MG63 (cell line): ENCODE measurements at places on chromosomes 12 and 14. TPM values are rescaled to one million over a fixed set of nuclear protein-coding genes. Genes with fewer than 3 reads are reported as not detected.

DNA sequence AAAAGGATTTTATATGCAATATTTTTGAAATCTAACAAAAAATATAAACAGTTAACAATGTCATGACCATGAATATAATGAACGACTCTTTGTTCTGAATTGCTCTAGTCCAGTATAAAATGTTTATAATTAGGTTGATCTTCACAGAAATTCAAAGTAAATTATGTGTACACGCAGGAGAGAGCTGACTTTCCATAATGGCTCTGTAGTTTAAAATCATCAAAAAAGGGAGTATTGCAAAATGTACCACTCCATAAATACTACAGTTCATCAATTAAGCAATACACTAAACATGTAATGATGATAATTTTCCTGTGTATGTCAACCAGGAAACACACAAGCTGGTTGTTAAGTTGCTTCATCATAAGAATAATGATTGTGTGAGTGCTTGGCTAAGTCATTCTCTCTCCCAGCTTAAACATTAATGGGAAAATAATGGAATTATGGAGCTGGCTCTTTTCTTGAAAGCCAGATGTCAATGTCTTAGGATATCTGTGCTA lies 189.5 kb upstream of the PLEKHG7 start:
- DNase-seq: no peak

DNA sequence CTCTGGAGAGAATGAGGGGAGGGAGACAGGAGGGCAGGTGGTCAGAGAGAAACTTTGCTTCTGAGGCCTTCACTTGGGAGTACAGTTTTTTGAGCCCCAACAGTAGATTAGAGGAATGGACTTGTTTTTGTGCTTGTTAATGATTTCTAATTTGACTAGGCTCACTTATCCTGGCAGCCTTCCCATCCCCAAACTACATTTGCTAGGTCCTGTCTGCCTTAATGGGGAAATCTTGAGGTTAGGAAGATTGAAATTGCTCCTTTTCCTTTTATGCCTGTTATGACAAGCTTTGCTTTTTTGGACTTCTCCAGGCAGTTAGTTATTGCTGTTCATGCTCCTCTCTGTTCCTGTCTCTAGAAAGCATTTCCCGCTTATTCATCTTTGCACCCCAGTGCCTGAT lies 37.7 kb downstream of the SYNE2 start:
- no peak for DNase-seq

- DNase-seq: no peak
Measured at GRCh38 chr14:90996967-90997366, 63.5 kb downstream of the RPS6KA5 start.

- DNase-seq: no peak
Measured at GRCh38 chr12:13724136-13724535, 257.3 kb downstream of the GRIN2B start.

GRCh38 chr12:115374480-115375185 lies 690.7 kb upstream of the TBX3 start:
- no peak for DNase-seq

DNA sequence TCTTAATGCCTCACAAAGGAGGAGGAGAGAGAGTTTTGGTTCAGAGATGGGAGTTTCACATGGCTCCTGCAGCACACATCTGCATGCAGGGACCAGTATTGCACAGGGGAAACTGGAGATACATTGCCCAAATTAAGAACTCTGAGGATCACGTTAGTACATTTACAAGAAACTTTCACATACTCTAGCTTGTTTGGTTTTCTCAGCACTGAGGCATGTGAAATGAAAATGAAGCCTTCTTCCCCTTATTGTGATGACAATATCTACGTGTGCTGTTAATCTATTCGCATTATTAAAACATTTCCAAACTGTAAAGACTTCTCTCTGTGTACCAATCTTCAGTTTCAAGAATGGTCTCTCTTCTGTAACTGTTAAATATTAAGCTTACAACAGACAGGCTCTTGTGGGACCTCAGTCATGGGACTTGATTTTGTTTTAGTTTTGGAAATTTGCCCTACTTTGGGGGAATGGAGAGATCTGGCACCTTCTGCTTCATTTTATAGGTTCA lies 124.7 kb downstream of the DAAM1 start:
- no peak for DNase-seq

GRCh38 chr12:50355365-50355764 lies 41.0 kb downstream of the FAM186A start:
- DNase-seq: no peak

DNA sequence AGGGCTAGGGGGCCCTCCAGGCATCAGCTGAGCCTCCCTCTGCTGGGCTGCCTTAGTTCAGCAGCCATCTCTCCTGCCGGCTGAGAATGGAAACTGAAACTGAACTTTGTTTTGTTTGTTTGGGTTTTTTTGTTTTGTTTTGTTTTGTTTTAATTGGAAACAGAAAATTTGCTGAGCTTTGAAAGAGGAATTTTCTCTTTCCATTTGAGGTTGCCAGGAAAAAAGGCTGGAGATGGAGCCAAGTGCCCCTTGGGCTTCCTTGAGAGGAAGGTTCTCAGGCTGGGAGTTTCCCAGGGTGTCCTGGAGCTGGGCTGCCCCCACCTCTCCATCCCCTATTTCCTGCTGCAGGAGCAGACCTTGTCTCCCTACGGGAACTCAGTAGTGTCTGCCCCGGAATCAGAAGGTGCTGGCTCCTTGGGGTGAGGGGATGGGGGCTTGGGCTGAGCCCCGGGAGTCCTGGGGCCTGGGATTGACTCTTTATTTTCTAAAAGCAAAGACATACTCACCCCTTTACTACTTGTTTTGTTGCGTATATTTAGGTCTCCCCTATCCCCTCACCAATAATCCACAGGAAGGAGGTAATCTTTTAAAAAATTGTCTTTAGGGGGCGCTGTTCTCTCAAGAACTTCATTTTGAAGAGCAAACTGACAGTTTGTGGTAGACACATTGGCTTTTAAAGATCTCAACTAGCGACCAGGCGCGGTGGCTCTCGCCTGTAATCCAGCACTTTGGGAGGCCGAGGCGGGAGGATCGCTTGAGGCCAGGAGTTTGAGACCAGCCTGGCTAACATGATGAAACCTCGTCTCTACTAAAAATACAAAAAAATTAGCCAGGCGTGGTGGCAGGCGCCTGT lies 21.3 kb upstream of the OASL start:
- peak; percentile 29 for DNase-seq

DNA sequence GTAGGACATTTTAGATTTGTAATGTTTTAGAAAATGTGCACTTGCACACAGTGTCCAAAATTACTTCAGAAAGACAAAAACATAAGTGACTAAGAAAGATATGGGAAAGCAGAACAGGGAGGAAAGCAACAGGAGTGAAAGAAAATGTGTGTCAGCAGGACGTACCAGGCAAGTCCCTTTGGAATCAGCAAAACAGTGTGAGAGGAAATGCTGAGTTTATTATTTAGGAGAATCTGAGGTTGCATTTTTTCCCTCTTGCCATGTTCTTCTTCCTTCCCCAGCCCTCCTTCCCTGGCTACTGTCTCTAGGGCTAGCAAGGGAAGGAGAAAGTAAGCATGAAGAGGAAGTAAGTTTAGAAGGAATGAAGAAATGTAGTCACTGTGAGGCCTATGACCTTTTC lies 67.7 kb upstream of the CD163 start:
- DNase-seq: no peak

- no peak for DNase-seq
Measured at GRCh38 chr14:71472356-71473340, 459.6 kb upstream of the RGS6 start.

DNA sequence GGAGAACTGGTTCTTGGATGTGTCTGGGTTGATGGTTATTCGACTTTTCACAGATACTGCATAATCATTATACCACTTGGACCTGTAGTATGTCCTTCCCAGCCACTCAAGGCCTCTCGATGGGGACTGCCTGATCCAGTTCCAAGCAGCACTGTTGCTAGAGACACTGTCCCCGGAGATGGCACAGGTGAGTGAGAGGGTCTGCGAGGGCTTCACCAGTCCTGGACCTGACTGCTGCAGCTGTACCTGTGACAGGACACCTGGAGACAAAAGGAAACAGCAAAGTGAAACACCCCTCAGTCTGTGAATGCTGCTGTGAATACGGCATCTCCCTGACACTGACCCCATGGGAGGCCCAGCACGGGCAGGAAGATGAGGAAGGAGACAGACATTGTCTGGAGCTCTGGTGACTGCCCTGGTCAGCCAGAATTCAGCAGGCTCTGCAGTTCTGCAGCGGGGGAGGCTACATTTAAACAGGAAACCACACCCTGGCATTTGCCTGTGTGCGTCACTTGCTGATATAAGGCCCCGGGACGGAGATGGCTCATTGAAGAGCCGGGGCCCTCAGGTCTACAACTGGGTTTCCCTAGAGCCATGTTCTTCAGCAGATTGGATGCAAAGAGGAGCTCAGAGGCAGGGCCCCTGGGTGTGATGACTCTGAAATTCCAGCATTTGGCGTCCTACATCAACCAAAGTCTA lies 413.6 kb downstream of the TMEM121 start:
- DNase-seq: no peak

DNA sequence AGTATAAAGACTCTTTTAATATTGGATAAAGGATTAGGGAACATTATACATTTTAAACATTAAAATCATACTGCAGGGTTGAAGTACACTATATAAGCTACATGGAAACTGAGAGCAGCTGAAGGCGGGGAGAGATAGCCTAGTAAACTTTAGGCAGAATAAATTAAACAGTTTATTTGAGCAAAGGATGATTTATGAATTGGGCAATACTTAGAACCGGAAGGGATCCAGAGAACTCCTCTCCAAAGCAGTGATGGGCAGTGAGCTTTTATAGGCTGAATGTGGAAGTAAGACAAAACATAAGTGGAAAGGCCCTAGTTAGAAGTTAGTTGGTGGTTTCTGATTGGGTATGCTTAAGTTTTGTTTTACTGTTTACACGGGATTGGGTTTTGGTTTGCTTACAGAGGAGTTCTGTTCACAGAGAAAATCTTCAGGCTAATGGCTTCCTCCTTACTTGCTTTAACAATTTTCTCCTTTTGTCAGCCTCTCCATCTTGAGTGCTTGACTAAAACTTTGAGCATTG lies 18.9 kb downstream of the LEMD3 start:
- no peak for DNase-seq

GRCh38 chr14:90263748-90264449 lies 7.5 kb downstream of the PSMC1 start:
- no peak for DNase-seq

- no peak for DNase-seq
Measured at GRCh38 chr14:103094406-103095209, at the start of gene EXOC3L4. EXOC3L4 (plus strand) TSS chr14:103094725; CDS start chr14:103100220, 5,495 bp downstream.

DNA sequence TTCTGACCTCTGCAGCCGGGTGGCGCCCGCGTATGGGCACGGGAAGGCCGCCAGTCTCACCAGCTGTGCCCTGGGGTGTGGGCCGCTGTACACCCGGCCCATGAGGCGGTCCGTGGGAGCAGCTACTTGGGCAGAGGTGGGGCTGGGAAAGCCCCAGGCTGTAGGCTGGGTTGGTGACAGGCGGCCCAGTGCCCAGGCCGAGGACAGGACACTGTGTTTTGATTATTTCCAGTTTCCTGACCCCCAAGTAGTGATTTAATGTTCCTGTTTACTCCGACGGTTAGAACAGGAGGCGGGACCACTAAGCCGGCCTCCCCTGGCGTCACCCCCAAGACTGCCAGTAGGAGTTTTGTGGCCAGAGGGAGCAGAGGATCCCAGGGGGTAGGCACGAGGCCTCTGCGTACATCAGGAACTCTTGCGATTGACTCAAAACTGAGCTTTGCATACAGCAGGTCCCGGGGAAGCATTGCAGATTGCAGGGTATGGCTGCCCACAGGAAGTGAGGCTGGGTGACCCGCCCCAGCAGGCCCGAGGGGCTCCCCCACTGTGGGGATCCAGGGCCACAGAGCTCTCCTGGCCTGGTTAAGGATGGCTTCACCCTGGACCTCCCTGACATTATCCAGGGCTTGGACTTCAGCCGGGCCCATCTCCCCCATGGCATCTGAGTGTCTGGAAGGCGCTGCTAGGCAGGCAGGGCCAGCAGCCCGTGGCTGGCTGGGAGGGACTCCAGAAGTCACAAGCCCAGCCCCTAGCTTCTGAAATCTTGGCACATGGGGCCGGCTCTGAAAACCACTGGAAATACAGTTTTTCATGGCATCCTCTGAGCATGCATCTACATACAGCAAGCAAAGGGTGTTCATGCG lies 42.5 kb upstream of the DIO3 start:
- peak; percentile 65 for DNase-seq

DNA sequence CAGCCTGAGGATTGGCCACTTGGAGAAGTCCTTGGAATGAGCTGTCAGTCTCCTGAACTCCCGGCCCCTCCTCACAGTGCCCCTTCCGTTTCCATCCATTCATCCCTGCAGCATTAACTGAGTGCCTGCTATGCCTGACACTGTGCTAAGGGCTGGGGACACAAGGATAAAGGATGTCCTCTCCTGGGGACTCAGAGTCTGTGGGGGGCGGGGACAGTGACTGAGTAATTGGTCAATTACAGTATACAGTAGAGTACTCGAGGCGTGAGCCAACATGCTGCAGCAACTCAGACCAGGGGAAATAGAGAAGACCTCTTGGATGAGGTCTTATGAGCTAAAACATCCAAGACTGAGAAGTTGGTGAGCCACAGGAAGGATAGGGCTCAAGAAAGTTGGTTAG lies 43.4 kb upstream of the PWP1 start:
- no peak for DNase-seq

GRCh38 chr12:94643606-94644005 lies 6.8 kb downstream of the TMCC3 start:
- no peak for DNase-seq

DNA sequence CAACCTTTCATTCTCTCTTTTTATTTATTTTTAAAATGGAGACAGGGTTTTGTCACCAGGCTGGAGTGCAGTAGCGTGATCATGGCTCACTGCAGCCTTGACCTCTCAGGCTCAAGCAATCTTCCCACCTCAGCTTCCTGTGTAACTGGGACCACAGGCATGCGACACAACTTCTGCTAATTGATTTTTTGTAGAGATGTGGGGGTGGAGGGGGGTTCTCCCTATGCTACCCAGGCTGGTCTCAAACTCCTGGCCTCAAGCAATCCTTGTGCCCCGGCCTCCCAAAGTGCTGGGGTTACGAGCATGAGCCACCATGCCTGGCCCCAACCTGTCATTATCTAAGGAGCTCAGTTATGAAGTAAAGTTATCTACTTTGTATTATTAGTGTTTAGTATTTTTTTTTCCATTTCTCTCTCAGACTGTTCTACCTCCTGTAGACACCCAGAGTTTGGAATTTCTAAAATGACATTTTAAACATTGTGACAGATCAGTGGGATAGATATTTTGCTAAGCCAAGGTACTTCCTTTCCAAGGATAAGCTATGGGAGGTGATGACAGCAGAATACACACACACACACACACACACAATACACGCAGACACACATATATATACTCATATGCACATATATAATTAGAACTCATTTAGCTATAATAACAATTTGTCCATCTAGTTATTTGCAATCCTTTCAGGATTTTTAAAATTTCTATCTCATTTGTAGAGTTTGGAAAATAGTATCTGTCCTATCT lies 2.1 kb upstream of the USP44 start:
- no peak for DNase-seq

KRT86 gene
- 13.3 and 13.6 TPM in 2 replicates for total RNA-seq

ZNF740 gene
- total RNA-seq: 14.7 and 22.2 TPM in 2 replicates

RD3L gene
- not detected in 2 replicates for total RNA-seq

PLBD1 gene
- total RNA-seq: 0.49 and 0.59 TPM in 2 replicates

CRIP2 gene
- total RNA-seq: 129 and 270 TPM in 2 replicates

PRIM1 gene
- total RNA-seq: 25.1 and 44.7 TPM in 2 replicates

TSHR gene
- total RNA-seq: 0.20 TPM in 1 of 2 replicates, not detected in the other

NT5DC3 gene
- total RNA-seq: 10.9 and 11.8 TPM in 2 replicates

MYH6 gene
- total RNA-seq: not detected in 2 replicates

CIT gene
- 4.1 and 5.6 TPM in 2 replicates for total RNA-seq
